Kidney (tissue), 22 donors: ENCODE measurements at places on chromosomes 4 and X. TPM values are rescaled to one million over a fixed set of nuclear protein-coding genes. Genes with fewer than 3 reads are reported as not detected.

DRP2 gene
- total RNA-seq: 0.16 TPM

FANCB gene
- total RNA-seq: 1.4 TPM

SASH3 gene
- 18.3 TPM for total RNA-seq

ADD1 gene
- total RNA-seq: 313 TPM

- peaks cover 3% of the 10 kb centered on the region for H3K4me1 ChIP-seq
- H3K27me3 ChIP-seq: no peaks in the 10 kb centered on the region
- H3K36me3 ChIP-seq: no peaks in the 10 kb centered on the region
- no peak for DNase-seq
- H3K4me3 ChIP-seq: no peak overlapping the region
- no peak overlapping the region for H3K27ac ChIP-seq
Measured at GRCh38 chr4:78661086-78661690, 109.6 kb downstream of the ANXA3 start.

- no peak overlapping the region for H3K27ac ChIP-seq
- no peaks in the 10 kb centered on the region for H3K27me3 ChIP-seq
- no peak for DNase-seq
- no peak overlapping the region for H3K4me3 ChIP-seq
- H3K4me1 ChIP-seq: no peaks in the 10 kb centered on the region
- no peaks in the 10 kb centered on the region for H3K36me3 ChIP-seq
Measured at GRCh38 chr4:125582302-125582701, 267.5 kb downstream of the FAT4 start.

TMSB15B gene
- 2.0 TPM for total RNA-seq

- no peak overlapping the region for H3K4me3 ChIP-seq
- no peaks in the 10 kb centered on the region for H3K4me1 ChIP-seq
- no peak for DNase-seq
Measured at GRCh38 chr4:13527192-13527980, 16.9 kb downstream of the NKX3-2 start.

STS gene
- 13.4 TPM for total RNA-seq

SSX5 gene
- total RNA-seq: not detected

- no peaks in the 10 kb centered on the region for H3K27me3 ChIP-seq
- no peak overlapping the region for H3K27ac ChIP-seq
- no peak for DNase-seq
Measured at GRCh38 chrX:10052906-10053625, 85.9 kb downstream of the CLDN34 start.

CCSER1 gene
- 26.8 TPM for total RNA-seq

DNA sequence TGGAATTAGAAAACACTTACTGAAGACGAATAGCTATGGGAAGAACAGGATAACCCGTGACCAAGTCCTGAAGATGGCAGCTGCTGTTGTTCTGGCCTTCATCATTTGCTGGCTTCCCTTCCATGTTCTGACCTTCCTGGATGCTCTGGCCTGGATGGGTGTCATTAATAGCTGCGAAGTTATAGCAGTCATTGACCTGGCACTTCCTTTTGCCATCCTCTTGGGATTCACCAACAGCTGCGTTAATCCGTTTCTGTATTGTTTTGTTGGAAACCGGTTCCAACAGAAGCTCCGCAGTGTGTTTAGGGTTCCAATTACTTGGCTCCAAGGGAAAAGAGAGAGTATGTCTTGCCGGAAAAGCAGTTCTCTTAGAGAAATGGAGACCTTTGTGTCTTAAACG is 2.4 kb downstream of the AGTR2 start:
- peak overlapping the region; percentile 60 for H3K4me3 ChIP-seq
- H3K36me3 ChIP-seq: no peaks in the 10 kb centered on the region
- H3K27ac ChIP-seq: no peak overlapping the region
- no peaks in the 10 kb centered on the region for H3K27me3 ChIP-seq
- H3K4me1 ChIP-seq: no peaks in the 10 kb centered on the region

- H3K4me1 ChIP-seq: no peaks in the 10 kb centered on the region
- no peaks in the 10 kb centered on the region for H3K36me3 ChIP-seq
- no peaks in the 10 kb centered on the region for H3K27me3 ChIP-seq
- no peak overlapping the region for H3K27ac ChIP-seq
Measured at GRCh38 chr4:61540944-61541343, 340.8 kb downstream of the ADGRL3 start.

DNA sequence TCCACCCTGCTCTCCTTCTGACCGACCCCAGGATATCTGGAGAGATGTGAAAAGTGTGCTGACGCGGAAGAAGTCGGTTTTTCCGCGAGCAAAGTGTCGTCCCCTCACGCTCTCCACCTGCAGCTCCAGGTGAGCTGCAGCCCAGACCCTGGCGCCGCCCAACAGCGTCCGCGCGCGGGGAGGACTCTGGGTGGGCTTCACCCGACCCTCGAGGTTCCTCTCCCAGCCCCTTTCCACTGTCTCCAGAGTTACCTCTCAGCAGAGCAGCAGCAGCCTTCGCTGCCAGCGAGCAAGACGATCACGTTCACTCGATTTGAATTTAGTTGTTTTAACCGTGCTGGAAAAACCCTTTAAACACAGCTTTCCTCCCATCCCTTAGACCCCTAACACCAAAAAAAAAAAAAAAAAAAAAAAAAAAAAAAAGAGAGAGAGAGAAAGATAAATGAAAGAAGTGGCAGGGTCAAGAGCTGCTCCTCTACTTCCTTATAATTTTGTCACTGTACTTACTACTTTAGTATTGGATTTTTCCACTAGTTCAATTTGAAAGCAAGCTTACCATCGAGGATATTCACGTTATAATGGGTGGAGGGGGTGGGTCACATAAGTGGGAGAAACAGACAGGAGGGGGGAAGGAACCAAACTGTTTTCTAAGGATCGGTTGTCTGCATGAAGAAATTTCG is 758 bp upstream of the NR3C2 start:
- no peaks in the 10 kb centered on the region for H3K27me3 ChIP-seq
- peak overlapping the region; percentile 94 for H3K27ac ChIP-seq
- peaks cover 7% of the 10 kb centered on the region for H3K4me1 ChIP-seq
- DNase-seq: peak; percentile 37
- H3K36me3 ChIP-seq: no peaks in the 10 kb centered on the region

POU4F2 gene
- total RNA-seq: not detected

DNA sequence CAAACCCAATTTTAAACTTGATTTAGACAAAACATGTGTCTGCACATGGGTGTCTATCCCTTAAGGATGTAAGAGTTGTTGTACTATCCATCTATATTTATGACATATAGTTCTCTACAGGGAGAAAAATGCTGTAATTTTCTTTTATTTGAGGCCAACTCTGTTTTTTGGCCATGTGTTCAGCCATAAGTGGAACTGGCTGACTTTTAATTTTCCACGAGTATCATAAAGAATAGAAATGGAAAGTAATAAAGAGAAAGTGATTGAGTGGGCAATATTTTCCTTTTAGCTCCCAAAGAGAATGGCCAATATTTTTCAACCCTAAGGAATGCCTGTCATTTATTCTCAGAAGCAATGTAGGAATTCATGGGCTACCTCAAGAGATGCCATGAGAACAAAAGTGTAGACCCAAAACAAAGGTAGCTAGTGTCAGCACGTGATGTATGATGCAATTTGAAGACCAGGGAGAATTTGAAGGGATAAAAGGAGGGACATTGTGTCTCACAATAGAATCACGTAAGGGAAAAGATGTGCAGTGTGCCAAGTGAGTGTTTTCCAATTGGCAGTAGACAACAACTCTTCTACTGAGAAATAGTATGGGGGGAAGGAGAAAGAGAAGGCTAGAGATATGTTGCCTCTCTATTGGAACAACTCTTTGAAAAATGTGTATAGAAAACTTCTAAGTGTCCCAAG is 27.8 kb upstream of the MXRA5 start:
- peaks cover 2% of the 10 kb centered on the region for H3K27me3 ChIP-seq
- no peak for DNase-seq
- H3K4me1 ChIP-seq: no peaks in the 10 kb centered on the region
- H3K27ac ChIP-seq: no peak overlapping the region
- H3K4me3 ChIP-seq: no peak overlapping the region

TMPRSS11B gene
- total RNA-seq: not detected

XPNPEP2 gene
- total RNA-seq: 2.0 TPM

DNA sequence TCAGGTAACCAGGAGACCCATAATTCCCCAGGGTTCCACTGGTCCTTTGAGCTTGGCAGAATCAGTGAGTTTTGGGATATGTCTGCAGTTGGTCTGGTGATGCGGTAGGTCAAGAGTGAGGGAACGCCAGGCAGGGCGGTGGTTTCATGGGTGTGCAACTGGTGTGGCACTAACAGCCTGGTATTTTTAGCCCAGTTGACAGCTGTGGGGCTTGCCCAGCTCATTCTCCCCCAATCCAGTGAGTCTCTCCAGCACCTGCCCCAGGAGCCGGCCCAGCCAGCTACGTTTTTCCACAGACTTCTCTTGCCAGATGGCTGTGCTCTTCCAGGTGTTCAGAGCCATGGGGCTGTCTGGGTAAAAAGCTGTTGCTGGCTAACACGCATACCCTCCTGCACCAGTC is 1019.9 kb downstream of the CCSER1 start:
- no peaks in the 10 kb centered on the region for H3K27me3 ChIP-seq
- H3K4me1 ChIP-seq: no peaks in the 10 kb centered on the region
- no peak for DNase-seq
- no peak overlapping the region for H3K4me3 ChIP-seq
- H3K27ac ChIP-seq: no peak overlapping the region
- H3K36me3 ChIP-seq: no peaks in the 10 kb centered on the region

GRCh38 chrX:123860983-123861382 is 1.1 kb downstream of the XIAP start:
- H3K27me3 ChIP-seq: no peaks in the 10 kb centered on the region
- DNase-seq: no peak
- no peaks in the 10 kb centered on the region for H3K36me3 ChIP-seq
- no peaks in the 10 kb centered on the region for H3K4me1 ChIP-seq

APEX2 gene
- 15.9 TPM for total RNA-seq

GRCh38 chr4:162683659-162684370 is 482.9 kb downstream of the NAF1 start:
- no peak overlapping the region for H3K4me3 ChIP-seq
- H3K27ac ChIP-seq: no peak overlapping the region
- H3K27me3 ChIP-seq: no peaks in the 10 kb centered on the region
- H3K4me1 ChIP-seq: no peaks in the 10 kb centered on the region
